Activated T-cell treated with anti-CD3 and anti-CD28 coated beads, Interleukin-2, amount 50 U/mL, for 24 hours (primary cell): ENCODE measurements at places on chromosomes 6 and 20.

DNA sequence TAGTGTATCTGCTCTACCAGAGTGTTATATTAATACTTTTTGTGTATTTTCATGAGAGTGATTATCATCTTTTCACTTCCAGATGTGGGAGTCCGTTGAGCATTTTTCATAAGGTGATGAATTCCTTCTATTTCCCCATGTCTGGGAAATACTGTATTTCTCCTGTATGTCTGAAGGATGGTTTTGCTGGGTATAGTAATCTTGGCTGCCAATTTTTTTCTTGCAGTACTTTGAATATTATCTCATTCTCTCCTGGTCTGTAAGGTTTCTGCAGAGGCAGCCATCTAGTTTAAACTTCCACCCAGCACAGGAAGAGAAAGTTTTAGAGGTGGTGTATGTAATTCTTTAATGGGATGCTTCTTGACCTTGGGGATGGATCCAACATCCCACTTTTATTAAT is 15.4 kb upstream of the DYNLRB1 start:
- peaks cover 86% of the 10 kb centered on the region for H3K36me3 ChIP-seq
- no peaks in the 10 kb centered on the region for H3K27me3 ChIP-seq
- no peak overlapping the region for H3K4me3 ChIP-seq
- no peak overlapping the region for H3K27ac ChIP-seq

GRCh38 chr6:102488729-102489128 is 1095.2 kb downstream of the GRIK2 start:
- H3K36me3 ChIP-seq: no peaks in the 10 kb centered on the region
- H3K4me1 ChIP-seq: no peaks in the 10 kb centered on the region
- no peaks in the 10 kb centered on the region for H3K27me3 ChIP-seq
- H3K27ac ChIP-seq: no peak overlapping the region
- H3K4me3 ChIP-seq: no peak overlapping the region
- DNase-seq: no peak

GRCh38 chr6:18586133-18586532 is 199.0 kb downstream of the RNF144B start:
- H3K27ac ChIP-seq: no peak overlapping the region
- DNase-seq: no peak
- H3K36me3 ChIP-seq: no peaks in the 10 kb centered on the region
- H3K27me3 ChIP-seq: peaks cover 18% of the 10 kb centered on the region
- H3K4me3 ChIP-seq: no peak overlapping the region

DNA sequence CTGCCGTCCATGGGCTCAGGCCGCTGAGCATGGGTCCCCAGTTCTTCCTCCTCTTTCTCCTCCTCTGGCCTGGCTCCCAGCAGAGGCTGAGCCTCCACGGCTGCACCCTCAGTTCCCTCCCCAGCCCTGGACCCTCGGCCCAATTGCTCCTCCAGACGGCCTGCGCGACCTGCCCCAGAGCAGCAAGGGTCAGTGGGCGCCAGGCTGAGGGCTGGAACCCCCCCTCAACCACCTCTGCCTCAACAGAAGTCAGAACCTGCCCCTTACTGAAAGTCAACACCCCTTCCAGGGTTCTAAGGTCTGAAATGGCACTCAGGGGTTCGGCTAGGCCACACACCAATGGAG is 15.9 kb upstream of the SPAG4 start:
- DNase-seq: no peak
- H3K4me3 ChIP-seq: no peak overlapping the region
- no peak overlapping the region for H3K27ac ChIP-seq
- peaks cover 44% of the 10 kb centered on the region for H3K27me3 ChIP-seq
- no peaks in the 10 kb centered on the region for H3K36me3 ChIP-seq
- H3K4me1 ChIP-seq: peaks cover 8% of the 10 kb centered on the region

GRCh38 chr6:42336431-42336830 is 115.3 kb downstream of the TRERF1 start:
- H3K4me1 ChIP-seq: peaks cover 63% of the 10 kb centered on the region
- no peak overlapping the region for H3K4me3 ChIP-seq
- peak overlapping the region; percentile 76 for H3K27ac ChIP-seq
- DNase-seq: no peak

GRCh38 chr6:31497531-31498476 is at the start of gene MICB:
Gene MICB, plus strand, starts transcription at chr6:31498145. Its CDS starts 49 bp downstream, at chr6:31498194.
- H3K4me3 ChIP-seq: peak within 1 kb of the TSS; percentile 82
- peaks cover 22% of the 10 kb centered on the region for H3K36me3 ChIP-seq
- DNase-seq: peak; percentile 87
- H3K27ac ChIP-seq: peak within 1 kb of the TSS; percentile 88
- H3K4me1 ChIP-seq: peaks cover 65% of the 10 kb centered on the region

DNA sequence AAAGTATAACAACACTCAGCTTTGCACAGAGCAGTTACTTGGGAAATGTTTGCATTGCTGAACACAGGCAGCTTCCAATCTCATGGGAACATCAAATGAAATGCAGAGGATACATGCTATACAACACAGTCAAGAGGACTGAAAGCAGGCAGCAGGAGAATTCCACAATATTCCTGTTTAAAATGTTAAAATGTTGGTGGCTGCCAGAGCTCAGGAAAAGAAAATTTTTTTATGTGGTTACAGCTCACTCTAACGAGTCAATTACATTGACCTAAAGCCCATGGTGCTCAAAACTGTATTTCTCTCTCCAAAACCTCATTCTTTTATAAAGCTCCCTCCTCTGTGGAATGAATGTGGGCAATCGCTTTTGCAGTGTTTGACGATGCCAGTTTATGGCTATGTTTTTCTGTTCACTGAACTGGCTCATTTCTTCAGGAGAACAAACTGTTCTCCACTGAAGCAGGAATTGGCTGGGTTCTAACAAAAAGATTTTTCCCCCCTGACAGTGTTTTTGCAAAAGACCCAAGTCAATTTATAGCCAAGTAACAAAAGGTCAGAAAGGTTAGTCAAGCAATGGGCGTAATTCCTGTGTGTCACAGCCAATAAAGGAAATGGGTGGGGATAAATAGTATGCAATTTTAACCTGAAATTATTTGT is 69.0 kb downstream of the ZHX3 start:
- H3K36me3 ChIP-seq: no peaks in the 10 kb centered on the region
- peaks cover 5% of the 10 kb centered on the region for H3K4me1 ChIP-seq
- no peak for DNase-seq
- no peaks in the 10 kb centered on the region for H3K27me3 ChIP-seq
- no peak overlapping the region for H3K27ac ChIP-seq
- H3K4me3 ChIP-seq: no peak overlapping the region

DNA sequence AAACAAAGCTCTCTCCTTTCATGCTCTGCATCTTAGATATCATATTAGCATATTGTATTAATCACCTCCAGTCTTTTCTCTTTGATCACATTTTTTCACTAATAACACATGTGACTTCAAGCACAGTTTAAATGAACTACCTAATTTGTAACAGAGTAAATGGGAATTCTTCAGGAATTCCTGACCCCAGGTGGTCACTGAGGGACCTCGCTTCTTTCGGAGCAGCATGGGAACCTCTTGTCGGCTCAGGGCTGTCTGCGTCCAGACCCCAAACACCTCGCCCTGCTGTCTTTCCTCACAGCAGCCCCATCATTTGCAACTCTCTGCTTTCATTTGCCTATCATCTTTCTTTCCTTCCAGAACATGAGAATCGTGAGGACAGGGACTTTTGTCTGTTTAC is 103.5 kb downstream of the DACT2 start:
- H3K36me3 ChIP-seq: no peaks in the 10 kb centered on the region
- no peak overlapping the region for H3K4me3 ChIP-seq
- no peak for DNase-seq
- no peaks in the 10 kb centered on the region for H3K4me1 ChIP-seq

DNA sequence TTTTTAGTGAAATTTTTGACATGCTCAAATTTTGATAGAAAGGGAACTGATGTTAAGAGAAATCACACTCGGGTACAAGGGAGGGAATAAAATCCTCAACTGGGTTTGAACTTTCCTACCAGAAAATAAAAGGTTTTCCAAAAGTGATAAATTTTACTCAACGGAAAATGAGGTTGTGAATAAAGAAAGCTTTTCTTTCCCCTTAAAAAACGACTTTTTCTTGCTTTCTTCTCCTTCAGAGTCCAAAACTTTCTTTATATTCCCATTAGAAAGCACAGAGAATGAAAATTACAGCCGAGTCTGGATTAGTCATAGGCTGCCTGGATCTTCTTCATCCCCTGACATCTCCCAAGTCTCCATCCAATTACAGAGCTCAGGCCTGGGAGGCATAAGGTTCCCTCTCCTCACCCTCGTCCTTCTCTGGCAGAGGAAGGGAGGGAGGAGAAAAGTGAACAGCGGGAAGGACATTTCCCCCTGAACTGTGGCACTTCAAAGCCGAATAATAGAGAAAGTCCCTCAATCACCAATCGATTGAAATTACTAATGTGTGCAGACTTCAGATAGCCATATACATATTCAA is 28.1 kb upstream of the QKI start:
- H3K36me3 ChIP-seq: no peaks in the 10 kb centered on the region
- H3K4me3 ChIP-seq: no peak overlapping the region
- peaks cover 21% of the 10 kb centered on the region for H3K27me3 ChIP-seq
- no peak for DNase-seq
- H3K27ac ChIP-seq: no peak overlapping the region

DNA sequence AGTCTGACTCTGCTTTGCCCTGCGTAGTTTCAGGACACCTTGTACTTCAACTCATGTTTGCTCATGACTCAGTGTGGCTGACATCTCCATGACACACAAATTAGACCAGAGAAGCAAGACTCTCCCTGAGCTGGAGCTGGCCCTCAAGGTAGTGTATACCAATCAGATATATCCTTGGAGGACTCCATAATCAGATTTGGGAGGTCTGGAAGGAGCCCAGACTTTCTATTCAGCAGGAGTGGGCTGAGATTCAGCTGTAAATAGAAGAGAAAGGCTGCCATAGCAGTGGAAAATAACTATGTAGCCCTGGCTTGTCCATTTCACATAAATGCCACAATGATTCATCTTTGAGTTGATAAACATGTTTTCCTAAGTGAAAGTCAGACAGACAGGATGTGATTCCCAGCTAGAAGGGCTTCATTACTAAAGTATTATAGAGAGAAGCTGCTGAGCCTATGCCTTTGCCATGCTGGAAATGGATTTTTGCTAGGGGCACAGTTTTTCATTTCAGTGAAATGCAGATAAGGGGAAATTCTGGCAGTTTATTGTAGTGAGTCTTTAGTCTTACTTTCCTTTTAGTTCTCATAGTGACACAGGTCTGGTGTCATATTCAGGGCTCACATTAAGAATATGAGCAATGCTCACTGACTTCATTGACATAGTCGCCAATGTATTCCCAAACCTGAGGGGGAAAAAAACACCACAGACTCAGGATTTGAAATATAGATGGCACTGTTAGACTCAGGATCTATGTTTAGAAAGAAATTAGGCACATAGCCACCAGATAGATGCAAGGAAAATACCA is 95.3 kb downstream of the CLVS2 start:
- no peak overlapping the region for H3K4me3 ChIP-seq
- H3K27me3 ChIP-seq: no peaks in the 10 kb centered on the region
- DNase-seq: no peak
- H3K36me3 ChIP-seq: no peaks in the 10 kb centered on the region
- no peaks in the 10 kb centered on the region for H3K4me1 ChIP-seq

GRCh38 chr6:32116674-32117073 is 7.5 kb upstream of the TNXB start:
- no peak for DNase-seq
- no peaks in the 10 kb centered on the region for H3K27me3 ChIP-seq
- peaks cover 72% of the 10 kb centered on the region for H3K36me3 ChIP-seq
- no peak overlapping the region for H3K4me3 ChIP-seq

DNA sequence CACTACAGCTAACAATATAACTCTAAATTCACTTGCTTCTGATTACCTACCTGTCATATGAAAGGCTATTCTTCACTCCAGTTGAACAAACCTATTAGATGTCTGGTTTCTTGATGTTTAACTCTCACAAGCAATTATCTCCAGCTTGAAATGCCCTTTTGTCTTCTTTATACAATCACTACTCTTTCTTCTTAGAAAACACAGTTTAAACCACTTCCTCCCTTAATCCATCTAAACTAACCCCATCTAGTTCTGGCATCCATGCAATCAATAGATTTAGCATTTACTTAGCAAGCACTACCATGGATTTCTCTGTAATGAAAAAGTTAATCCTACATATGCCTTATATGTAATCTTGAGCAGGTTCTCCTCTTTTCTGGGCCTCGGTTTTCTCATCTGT is 127.3 kb downstream of the ATXN1 start:
- H3K4me1 ChIP-seq: peaks cover 39% of the 10 kb centered on the region
- H3K36me3 ChIP-seq: peaks cover 40% of the 10 kb centered on the region
- DNase-seq: no peak
- H3K27ac ChIP-seq: no peak overlapping the region
- H3K27me3 ChIP-seq: no peaks in the 10 kb centered on the region

- H3K36me3 ChIP-seq: no peaks in the 10 kb centered on the region
- H3K4me3 ChIP-seq: no peak overlapping the region
- no peak for DNase-seq
- no peak overlapping the region for H3K27ac ChIP-seq
- H3K27me3 ChIP-seq: no peaks in the 10 kb centered on the region
Observed at GRCh38 chr6:109503327-109504224, 20.6 kb upstream of the ZBTB24 start.

DNA sequence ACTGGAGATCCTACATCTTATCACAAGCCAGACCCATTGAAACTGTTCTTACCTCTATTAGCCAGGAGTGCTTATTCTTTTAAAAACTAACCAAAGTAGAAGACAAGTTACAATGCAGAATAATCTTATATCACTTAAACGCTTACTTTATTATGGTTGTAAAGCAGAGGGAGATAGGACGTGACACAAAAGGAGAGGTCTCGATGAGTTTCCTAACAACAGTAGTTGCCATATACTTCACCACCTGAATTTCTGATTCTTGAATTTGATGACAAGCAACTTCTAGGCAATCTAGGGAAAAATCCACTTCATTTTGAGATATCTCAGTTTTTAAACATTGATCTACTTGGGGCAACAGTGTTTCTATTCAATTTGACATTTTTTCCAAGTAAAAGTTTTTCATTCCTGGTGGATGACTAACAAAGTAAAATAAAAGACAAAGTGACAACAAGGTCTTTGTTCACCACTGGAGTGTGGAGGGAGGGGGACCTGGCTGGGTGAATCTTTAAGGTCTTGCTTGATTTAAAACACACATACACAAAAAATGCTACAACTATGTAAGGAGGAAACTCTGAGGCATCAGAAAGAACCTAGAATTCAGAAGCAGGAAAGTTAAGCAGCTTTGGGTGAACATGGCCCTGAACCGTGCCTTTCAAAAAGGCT is 110.9 kb downstream of the SMLR1 start:
- no peak overlapping the region for H3K4me3 ChIP-seq
- no peaks in the 10 kb centered on the region for H3K27me3 ChIP-seq
- peaks cover 2% of the 10 kb centered on the region for H3K36me3 ChIP-seq
- no peaks in the 10 kb centered on the region for H3K4me1 ChIP-seq
- DNase-seq: no peak

GRCh38 chr6:160088069-160088783 is 33.4 kb upstream of the SLC22A1 start:
- DNase-seq: no peak
- H3K4me3 ChIP-seq: no peak overlapping the region
- H3K36me3 ChIP-seq: peaks cover 92% of the 10 kb centered on the region

- H3K27me3 ChIP-seq: peaks cover 6% of the 10 kb centered on the region
- no peak overlapping the region for H3K27ac ChIP-seq
- H3K36me3 ChIP-seq: no peaks in the 10 kb centered on the region
Observed at GRCh38 chr20:45456632-45457031, 12.9 kb upstream of the WFDC2 start.
